Caco-2 (cell line): ENCODE measurements at places on chromosomes 4 and X.

- no peak for DNase-seq
These were observed 153.6 kb downstream of the RBMX2 start for GRCh38 chrX:130555341-130555740.

GRCh38 chr4:156559346-156559745, 412.3 kb downstream of the PDGFC start:
- no peak for DNase-seq

GRCh38 chrX:119201570-119201969, 34.5 kb upstream of the PGRMC1 start:
- no peak for DNase-seq

- DNase-seq, result no peak
These were observed 3.5 kb upstream of the RNF212 start for GRCh38 chr4:1116838-1117237.

DNA sequence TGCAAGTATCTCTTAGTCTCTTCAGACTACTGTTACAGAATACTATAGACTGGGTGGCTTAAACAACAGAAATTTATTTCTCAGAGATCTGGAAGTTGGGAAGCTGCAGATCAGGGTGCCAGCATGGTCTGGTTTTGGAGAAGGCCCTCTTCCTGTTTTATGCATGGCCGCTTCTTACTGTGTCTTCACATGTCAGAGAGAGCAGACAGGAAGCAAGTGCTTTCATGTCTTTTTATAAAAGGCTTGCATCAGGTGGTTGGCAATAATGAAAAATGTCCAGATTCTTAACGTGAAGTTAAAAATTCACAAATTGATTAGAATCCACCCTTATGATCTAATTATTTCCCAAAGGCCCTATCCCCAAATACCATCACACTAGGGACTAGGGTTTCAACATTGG, 284.9 kb downstream of the RPA4 start:
- DNase-seq, result no peak

GRCh38 chrX:117982694-117983392, 133.8 kb downstream of the KLHL13 start:
- no peak for DNase-seq

DNA sequence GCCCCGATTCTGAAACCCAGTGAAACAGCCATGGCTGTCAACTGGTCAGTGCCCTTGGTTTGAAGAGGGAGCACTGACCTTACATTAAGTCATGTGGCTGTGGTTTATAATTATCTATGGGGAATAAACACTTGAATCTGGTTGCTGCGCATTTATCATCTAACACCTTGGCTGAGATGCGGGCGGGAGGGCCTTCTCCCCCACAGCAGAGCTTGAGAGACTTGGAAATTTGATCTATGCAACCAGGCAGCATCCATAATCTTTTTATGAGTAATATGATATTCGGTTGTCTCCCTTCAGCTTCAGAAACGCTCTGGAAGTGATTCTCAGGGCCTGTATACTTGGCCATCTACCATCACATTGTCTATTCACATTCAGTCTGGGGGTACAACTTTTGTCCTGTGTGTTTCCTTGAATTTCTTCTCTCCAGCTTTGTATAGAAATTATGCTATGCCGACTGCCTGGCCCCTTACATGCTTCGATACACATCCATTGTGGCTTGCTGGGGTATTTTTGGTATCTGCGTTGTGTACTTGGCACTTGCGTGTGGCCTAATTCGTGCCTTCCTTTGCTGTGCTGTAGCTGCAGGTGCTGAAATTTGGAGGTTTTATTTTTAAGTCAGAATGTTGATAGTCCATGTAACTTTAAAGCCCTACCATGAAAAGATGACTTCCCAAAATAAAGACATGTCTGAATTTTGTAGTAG, 321.6 kb downstream of the ARHGAP10 start:
- DNase-seq, result no peak

- no peak for DNase-seq
These were observed 339.6 kb upstream of the FAT1 start for GRCh38 chr4:187063251-187063650.

DNA sequence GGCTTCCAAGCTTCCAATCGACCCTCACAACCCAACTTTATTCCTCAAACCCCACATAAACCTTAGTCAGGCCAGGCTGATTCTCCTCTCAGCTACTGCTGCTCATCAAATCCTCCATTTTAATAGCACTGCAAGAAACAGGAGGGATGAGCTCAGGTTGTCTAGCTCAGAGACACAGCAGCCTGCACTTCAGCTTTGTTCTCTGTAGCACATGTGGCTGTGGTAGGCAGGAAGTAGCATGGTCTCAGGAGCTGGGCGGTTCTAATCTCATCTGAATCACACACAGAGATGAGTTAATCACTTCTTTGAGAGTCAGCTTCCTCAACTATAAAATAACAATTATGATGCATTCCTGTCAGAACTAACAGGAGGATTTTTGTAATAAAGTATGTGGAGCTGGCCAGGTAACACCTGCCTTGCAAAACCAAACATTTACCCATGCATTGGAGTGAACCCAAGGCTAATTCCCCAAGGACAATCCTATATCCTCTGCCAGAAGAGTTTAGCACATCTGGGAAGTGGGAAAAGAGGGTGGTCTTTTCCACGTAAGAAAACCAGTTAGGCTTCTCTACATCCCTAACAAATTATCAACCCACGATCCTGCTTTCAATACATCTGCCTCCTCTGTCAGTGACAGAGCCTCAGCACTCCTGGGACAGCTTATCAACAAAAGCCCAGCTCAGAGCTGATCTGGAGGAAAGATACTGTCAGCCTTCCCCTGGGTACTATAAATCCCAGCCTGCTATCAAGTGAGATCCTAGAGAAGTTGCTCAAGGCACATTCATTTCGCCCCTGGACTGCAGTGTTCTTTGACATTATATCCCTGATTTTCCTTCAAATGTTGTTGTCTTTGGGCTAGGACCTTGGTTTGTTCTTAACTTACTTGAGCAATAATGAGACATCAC, 32.8 kb downstream of the ELOVL6 start:
- DNase-seq, result peak; percentile 41
